ENCODE measurements at places on chromosomes 6 and 20.

GRCh38 chr6:786946-787763 is 94.2 kb upstream of the EXOC2 start:
- DNase-seq = peak; percentile 29

DNA sequence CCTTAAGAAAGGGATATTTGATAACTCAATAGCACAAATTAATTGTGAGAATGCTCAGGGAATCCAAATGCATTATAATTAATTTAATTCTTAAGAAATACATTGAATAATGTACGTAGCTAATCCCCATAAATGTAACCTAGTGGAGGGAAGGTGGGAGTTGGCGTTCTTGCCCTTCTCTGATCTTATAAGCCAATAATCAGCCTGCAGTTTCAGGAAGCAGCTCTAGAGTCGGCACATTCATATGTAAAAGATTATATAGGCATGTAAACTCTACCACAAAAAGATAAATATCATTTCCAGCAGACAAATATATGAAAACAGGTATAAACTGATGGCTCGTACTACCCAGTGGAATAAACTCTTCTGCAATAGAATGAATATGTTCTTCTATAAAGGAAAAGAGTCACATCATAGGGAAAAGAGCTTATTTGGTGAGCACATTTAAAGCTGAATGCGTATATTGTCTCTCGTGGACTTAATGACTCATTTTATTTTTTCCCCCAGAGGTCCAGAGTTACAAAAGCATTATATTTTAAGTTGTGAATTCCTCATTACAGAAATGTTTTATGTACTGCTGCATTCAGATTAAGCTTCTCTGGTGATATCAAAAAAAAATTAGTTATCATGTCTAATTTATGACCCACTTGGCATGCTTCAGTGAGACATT is 112.2 kb downstream of the TFAP2A start:
- DNase-seq = no peak

- no peak for DNase-seq
Observed at GRCh38 chr6:168962886-168963285, 290.8 kb downstream of the THBS2 start.

DNA sequence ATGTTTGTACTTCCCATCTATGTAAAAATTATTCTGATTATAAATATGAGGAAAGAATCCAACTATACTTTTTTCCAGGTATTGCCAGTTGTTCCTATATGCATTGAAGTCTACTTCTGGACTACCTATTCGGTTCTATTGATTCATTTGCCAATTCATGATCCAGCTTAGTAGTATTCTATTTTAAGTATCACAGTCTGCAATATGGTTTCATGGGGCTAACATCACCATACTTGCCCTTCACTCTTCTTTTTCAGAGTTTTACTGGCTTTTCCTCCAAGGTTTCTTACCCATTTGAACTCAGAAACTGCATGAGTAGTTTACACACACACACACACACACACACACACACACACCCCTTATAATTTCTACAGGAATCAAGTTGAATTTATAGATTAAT is 34.5 kb downstream of the NUDT3 start:
- no peak for DNase-seq

- DNase-seq = peak; percentile 49
Observed at GRCh38 chr6:42260972-42261371, 43.3 kb upstream of the MRPS10 start.

GRCh38 chr20:8693709-8694108 is 375.2 kb upstream of the PLCB4 start:
- DNase-seq = no peak

DNA sequence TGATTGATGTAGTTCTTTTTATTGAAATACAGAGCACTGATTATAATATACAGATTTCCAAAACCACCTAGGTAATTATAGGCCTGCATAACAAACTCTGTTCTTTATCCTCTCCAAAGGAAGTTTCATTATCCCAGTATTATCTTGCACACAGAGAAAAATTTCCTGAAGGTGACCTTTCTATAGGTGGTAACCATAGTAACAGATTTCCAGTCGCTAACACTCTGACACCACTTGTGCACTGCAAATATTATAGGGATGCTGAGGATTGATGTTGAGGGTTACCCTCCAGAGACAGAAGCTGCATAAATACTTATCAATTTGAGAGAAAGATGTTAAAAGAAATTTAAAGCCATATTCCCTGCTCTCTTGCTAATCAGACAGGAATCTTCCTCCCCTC is 274.5 kb upstream of the NRSN1 start:
- DNase-seq = no peak

GRCh38 chr6:122381494-122382265 is 17.8 kb upstream of the HSF2 start:
- DNase-seq = peak; percentile 65

Measured in activated CD4-positive, alpha-beta T cell treated with anti-CD3 and anti-CD28 coated beads for 48 hours (primary cell).